RWPE1 (cell line): ENCODE measurements at places on chromosomes 12 and 14.
A peak's percentile ranks its signal among the peaks of the same experiment; 100 is the strongest.

- no peak for DNase-seq
Observed at GRCh38 chr12:105968025-105968424, 170.7 kb downstream of the NUAK1 start.

DNA sequence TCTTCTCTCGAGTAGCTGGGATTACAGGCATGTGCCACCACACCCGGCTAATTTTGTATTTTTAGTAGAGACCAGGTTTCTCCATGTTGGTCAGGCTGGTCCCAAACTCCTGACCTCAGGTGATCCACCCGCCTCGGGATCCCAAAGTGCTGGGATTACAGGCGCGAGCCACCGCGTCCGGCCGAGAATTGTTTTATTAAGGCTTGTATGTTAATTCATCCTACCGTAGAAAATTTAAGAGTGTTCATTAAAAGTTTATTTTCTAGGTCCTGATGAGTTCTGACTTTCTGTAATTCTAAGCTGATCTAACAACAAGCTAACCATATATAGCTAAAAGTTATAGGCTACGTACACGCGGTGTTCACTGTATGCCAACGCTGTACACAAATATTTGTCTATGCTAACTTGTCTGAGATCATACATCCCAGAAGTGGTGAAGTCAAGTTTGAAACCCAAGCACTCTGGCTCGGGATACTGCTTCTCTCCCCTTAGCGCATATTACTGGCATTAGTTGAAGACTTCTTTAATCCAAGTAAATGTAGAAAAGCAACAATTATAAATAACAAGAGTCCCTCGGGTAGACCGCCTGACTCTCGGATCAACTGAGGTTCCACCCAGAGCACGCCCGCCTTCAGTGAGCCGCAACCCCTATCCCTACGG is 570 bp upstream of the MRPS35 start:
- peak; percentile 3 for DNase-seq

GRCh38 chr14:74935360-74935680 is 12.3 kb upstream of the RPS6KL1 start:
- no peak for DNase-seq

DNA sequence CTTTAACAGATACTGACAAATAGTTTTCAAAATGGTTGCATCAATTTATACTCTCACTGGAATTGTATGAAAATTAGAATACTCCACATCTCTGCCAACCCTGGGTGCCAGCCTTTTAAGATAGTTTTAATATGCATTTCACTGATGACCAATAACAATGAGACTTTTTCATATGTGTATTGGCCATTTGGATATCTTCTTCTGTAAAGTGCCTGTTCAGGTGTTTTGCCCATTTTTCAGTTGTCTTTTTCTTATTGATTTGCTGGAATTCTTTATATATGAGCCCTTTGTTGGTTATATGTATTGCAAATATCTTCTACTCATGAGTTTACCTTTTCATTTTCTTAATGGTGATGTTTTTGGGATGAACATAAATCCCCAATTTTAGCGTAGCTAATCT is 16.7 kb upstream of the RNU6-7 start:
- no peak for DNase-seq

DNA sequence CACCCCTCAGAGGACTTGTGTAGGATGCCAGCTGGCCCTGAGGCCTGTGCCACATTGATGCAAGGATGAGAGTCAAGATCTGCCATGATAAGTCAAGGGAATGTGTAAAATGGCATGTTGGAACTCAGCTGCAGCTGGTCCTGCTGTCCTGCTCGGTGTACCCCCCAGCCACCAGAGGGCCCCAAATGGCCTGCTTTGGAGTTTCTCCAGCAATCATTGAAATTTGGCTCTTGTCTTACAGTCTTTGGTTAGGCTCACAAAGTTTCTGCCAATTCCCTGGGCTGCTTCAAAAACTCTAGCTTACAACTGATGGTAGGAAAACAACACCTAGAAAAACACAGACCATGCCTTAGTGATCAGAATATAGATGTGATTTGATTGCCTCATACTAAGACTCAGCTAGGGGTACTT is 76.8 kb downstream of the HSD17B6 start:
- peak; percentile 52 for DNase-seq

DNA sequence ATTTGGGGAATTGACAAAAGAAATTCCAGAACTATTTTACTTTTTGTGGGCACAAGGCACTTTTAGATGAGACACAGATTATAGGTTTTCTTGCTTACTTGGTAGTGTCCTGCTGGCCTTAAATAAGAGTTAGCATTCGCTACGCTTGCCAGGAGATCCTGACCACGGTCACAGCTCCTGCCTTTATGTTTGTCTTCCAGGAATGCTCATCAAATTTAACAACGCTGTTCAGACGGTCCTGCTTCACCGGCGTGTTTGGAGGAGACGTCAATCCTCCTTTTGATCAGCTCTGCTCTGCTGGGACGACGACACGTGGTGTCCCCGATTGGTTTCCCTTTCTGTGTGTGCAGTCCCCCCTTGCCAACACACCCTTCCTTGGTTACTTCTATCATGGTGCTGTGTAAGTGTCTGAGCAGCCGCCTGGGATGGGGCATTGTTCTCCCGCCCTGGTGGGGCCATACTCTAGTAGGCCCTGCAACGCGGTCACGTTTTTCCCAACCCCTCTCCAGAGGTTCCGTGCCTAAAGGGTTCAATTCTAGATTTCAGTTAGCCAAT is 15.8 kb downstream of the TCTN2 start:
- no peak for DNase-seq

DNA sequence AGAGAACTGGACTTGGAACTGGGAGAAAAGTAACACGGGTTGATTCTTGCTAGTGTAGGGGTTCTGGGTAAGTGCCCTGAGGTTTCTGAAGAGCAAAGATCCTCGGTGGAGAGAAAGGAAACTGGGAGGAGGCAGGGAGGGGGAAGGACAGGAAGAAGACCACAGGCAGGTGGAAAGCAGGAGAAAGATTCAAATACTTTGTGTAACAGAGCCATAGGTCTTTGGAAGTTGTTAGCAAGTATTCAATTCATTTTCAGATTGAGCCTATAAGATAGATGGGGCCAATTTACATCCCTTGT is 1.3 kb downstream of the PNP start:
- peak; percentile 41 for DNase-seq

GRCh38 chr14:75879031-75879430 is 102.8 kb downstream of the TGFB3 start:
- peak; percentile 70 for DNase-seq

- peak; percentile 38 for DNase-seq
Observed at GRCh38 chr14:64971943-64972791, at the start of gene RAB15. Gene RAB15 (minus strand): TSS chr14:64972336. CDS start chr14:64972076, 260 bp downstream.

- no peak for DNase-seq
Observed at GRCh38 chr12:12882288-12882687, 9.1 kb upstream of the GPRC5A start.

- DNase-seq = no peak
Observed at GRCh38 chr12:12083688-12084087, 12.9 kb downstream of the BCL2L14 start.

DNA sequence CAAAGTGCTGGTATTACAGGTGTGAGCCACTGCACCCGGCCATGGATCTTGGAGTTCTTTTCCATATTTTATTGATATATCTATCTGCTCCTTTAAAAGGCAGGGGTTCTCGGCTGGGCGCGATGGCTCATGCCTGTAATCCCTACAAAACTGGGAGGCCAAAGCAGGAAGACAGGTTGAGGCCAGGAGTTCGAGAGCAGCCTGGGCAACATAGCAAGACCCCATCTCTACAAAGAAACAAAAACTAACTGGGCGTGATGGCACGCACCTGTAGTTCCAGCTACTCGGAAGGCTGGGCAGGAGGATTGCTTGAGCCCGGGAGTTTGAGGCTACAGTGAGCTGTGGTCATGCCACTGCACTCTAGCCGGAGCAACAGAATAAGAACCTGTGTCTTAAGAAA is 12.1 kb upstream of the GAPDH start:
- no peak for DNase-seq

- DNase-seq = no peak
Observed at GRCh38 chr12:62251609-62251958, 8.6 kb upstream of the USP15 start.

GRCh38 chr12:26380897-26381296 is 185.5 kb downstream of the SSPN start:
- DNase-seq = no peak

GRCh38 chr14:102187044-102187443 is 47.3 kb downstream of the WDR20 start:
- peak; percentile 69 for DNase-seq

DNA sequence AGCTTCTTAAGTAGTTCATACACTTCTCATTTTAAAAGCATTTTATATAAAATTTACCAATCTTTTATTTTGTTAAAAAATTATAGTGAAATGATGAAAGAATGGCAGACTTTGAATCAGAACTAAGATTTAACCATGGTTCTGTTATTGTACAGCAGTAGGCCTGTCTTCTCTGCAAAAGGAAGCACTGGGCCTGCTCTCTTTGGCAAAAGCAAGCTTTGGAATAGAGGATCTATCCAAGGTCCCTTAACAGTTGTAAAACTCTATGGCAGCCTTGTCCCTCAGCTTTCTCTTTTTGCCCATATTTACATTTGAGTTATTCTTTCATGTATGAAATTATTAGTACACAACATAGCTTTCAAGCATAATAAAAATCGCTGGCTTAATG is 82.8 kb downstream of the PLEKHG7 start:
- DNase-seq = no peak

GRCh38 chr12:66960704-66961690 is 282.1 kb upstream of the GRIP1 start:
- peak; percentile 25 for DNase-seq

- no peak for DNase-seq
Observed at GRCh38 chr14:76696361-76696760, 64.9 kb upstream of the VASH1 start.

DNA sequence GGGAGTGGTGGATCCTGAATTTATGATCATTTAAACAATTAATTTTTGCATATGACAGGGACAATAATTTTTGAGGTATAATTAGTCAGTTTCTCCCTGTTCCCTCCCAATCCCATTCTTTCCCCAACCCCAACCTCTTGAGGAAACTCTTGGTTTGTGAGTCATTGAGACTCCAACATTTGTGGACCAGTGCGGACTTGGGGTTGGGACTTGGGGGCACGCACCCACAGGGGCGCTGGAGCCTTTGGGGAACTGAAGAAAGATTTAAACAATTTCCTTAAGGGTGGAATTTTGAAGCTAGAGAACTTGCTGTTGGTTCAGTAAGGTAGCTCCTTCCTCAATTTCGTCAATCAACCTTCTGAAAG is 17.4 kb upstream of the PTGR2 start:
- no peak for DNase-seq

DNA sequence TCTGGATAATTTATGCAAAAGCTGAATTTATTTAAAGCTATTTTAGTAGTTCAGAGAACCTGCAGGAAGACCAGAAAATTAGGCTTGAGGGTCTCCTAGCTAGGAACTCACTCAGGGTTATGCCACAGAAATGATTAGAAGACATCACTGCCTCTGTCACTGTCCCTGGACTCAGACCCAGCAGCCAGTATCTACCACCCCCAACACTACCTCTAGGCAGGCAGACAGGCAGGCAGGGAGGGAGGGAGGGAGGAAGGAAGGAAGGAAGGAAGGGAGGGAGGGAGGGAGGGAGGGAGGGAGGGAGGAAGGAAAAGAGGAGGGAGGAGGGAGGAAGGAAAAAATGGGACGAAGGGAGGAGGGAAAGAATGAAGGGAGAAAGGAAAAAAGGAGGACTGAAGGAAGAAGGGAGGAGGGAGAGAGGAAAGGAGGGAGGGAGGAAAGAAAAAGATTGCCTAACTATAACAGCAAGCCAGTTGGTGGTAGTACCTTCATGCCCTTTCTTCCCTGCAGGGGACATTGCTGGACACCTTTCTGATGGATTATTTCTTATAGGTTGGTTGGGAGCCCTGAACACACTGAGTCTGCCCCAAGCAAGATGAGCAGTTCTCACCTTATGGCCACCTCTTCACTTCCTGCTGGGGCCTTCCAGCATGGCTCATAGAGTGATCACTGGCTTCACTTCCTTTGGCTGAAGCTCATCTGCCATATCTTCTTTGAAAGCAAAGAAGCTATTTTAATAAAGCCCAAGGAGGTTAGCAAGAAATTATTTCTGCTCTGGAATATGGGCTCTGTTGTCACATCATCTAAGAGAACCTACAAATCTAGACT is 49.7 kb downstream of the KICS2 start:
- DNase-seq = no peak

GRCh38 chr14:30541318-30541717 is 17.6 kb upstream of the G2E3 start:
- no peak for DNase-seq

DNA sequence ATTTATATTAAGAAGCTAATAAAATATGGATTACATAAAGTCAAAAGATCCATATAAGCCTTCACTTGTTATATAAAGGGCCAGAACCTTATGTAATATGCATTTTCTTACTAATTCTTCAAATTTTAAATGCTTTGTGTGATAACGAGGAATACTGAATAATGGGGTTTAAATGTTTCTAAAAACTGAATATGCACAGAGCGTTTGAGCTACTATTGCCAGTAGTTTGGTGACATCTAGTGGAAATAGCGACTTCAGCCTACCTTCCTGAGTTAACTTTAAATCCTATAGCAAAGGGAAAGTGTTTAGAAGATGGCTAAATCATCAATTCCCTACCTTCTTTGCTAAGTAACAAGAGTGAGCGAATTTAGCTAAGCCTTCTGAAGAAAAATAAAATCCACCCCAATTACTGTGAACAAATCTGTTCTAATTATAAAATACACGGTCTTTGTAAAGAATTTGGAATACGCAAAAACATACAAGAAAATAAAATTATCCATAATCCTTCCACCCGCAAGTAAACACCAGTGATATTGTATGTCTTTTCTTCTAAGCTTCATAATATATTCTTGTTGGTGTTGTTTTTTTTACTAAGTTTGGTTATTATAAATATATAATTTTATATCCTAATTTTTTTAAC is 115.5 kb upstream of the G2E3 start:
- peak; percentile 20 for DNase-seq

GRCh38 chr12:2009623-2010022 is 5.4 kb upstream of the DCP1B start:
- DNase-seq = no peak

GRCh38 chr14:51081209-51081608 is 13.7 kb downstream of the TRIM9 start:
- DNase-seq = no peak

DNA sequence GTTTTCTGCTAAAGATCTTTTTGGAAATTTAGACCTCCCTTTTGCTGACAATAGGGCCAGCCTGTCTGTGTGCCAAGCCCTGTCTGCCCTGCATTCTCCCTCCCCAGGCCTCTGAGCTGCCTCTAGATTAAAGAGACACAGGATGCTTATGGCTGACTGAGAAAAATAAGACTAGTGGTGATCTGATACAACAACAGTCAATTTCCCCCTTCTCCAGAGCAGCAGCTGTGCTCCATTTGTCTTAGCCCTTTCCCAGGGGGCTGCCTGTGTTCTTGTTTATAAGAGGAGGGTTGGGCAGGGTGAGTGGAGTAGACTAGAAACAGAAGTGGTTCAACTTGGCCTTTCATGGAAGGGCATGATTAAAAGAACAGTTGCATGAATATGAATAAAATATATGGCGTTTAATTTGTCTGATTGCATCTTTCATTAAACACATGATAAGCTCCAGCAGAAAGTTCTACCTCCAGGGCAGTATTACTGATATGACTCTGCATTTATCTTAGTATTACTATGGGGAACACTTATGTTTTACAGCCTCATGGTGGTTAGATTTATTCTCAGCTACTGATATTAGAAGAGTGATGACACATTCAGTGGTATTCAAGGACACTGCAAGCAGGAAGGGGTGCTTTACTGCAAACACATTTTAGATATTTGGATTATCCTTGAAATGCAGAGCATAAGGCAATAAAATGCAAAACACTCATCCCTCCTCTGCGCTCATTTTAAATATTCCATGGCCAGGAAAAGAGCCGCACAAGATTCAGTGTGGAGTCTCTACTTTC is 150.2 kb upstream of the CLEC14A start:
- DNase-seq = no peak
